ENCODE measurements at places on chromosomes 4 and X. TPM values are rescaled to one million over a fixed set of nuclear protein-coding genes. Genes with fewer than 3 reads are reported as not detected.

BOD1L1 gene
- 22.0 TPM for total RNA-seq

DNA sequence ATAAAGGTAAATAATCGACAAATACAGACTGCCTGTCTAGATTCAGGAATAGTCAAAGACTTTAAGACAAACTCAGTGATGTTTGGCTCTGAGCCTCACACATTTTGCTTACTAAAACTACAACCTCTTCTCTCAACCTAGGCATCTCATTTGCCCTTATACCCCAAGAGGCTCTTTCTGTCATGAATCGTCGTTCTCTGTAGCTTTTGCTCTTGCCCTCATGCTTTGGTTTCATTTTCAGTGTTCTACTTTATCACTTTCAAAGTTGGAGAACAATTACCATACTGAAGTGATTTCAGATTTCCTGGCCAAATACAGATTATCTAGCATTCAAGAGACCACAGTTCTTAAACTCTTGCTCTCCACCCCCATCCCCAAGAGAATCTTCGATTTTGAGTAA is 114.1 kb upstream of the RAP2C start:
- H3K27me3 ChIP-seq = no peaks in the 10 kb centered on the region
- no peak overlapping the region for H3K4me3 ChIP-seq
- H3K27ac ChIP-seq = no peak overlapping the region
- no peak for DNase-seq
- no peaks in the 10 kb centered on the region for H3K36me3 ChIP-seq

- no peaks in the 10 kb centered on the region for H3K27me3 ChIP-seq
- H3K36me3 ChIP-seq = no peaks in the 10 kb centered on the region
- H3K27ac ChIP-seq = no peak overlapping the region
Observed at GRCh38 chrX:63258144-63258543, 93.0 kb downstream of the SPIN4 start.

GRCh38 chr4:82629238-82630000 is 67.6 kb upstream of the TMEM150C start:
- no peaks in the 10 kb centered on the region for H3K36me3 ChIP-seq
- H3K4me3 ChIP-seq = no peak overlapping the region
- no peak overlapping the region for H3K27ac ChIP-seq
- no peak for DNase-seq
- H3K4me1 ChIP-seq = no peaks in the 10 kb centered on the region

DNA sequence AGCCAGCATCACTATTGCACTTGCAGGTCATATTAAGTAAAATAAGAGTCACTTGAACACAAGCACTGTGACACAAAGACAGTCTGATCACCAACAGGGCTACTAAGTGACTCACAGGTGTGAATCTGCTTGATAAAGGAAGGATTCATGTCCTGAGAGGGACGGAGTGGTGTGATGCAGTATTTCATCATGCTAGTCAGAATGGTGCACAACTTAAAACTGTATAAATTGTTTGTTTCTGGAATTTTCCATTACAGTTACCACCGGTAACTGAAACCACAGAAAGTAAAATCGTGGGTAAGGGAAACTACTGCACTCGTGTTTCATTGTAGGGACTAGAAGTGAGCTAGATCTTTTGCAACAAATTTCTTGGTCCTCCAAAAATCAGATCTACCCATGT is 109.7 kb downstream of the ELOVL6 start:
- H3K27ac ChIP-seq = peak overlapping the region; percentile 13
- H3K4me1 ChIP-seq = peaks cover 78% of the 10 kb centered on the region

Measured in PC-3 (cell line).